Activated naive CD4-positive, alpha-beta T cell treated with anti-CD3 and anti-CD28 coated beads for 36 hours (primary cell): ENCODE measurements at places on chromosomes 5 and 9.

- DNase-seq = peak; percentile 47
Measured at GRCh38 chr5:141369994-141370848, at the start of gene PCDHGB3. TSS of gene PCDHGB3 (plus strand) at chr5:141370242. CDS start at chr5:141370395, 153 bp downstream.

DNA sequence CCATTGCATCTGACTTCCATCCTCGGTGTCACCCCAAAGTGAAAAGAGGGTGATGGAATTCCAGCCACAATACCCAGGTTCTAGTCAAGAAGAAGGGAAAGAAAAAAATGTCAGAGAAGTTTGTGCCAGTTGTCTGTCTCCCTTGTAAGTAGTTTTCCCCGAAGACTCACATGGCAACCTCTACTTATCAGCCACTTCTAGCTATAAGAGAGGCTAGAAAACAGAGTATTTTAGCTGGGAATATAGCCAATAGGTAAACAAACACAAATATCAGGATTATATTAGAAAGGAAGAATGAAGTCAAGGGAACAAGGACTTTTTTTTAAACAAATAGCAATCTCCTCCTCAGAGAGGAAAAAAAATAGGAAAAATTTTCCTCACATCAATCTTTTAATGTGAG lies 12.2 kb upstream of the ISL1 start:
- no peak for DNase-seq

DNA sequence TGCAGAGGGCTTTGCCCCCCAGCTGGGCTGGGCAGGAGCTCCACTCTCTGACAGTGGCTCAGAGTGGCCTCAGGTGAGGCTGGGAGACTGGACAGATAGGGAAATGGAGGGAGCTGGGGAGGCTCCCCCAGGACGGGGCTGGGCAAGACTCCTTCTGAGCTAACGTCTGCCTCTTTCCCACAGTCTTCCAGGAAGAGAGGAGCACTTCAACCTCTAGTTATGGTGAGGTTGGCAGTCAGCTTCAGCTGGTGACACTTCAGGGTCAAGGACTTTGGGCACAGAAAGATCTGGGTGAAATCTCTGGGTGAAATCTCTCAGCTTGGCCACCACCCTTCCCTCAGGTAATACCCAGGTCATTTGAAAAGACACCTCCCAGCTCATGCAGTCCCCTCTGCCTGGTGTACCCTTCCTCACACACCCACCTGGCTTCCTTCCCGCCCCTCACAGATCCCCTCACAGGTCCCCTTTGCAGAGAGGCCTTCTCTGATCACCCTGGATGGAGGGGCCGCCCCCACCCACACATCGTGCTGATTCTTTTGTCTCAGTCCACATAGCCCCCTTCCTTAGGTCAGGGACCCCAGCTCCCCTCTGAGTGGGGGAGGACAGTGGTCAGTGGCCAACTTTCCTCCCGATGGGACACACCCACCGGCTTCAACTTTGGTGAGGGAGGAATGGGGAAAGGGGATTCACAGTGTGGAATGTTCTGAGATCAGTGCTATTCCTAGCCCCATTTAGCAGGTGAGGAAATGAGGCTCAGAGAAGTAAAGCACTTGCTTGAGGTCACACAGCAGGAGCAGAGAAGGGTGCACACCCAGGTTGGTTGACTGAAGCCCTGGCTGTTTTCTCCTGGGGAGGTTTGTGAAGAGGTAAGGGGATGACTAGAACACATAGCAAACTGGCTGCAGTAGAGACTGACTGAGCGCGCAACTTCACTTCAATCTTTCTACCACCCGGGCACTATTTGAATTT lies 15.8 kb upstream of the NEURL1B start:
- no peak for DNase-seq

DNA sequence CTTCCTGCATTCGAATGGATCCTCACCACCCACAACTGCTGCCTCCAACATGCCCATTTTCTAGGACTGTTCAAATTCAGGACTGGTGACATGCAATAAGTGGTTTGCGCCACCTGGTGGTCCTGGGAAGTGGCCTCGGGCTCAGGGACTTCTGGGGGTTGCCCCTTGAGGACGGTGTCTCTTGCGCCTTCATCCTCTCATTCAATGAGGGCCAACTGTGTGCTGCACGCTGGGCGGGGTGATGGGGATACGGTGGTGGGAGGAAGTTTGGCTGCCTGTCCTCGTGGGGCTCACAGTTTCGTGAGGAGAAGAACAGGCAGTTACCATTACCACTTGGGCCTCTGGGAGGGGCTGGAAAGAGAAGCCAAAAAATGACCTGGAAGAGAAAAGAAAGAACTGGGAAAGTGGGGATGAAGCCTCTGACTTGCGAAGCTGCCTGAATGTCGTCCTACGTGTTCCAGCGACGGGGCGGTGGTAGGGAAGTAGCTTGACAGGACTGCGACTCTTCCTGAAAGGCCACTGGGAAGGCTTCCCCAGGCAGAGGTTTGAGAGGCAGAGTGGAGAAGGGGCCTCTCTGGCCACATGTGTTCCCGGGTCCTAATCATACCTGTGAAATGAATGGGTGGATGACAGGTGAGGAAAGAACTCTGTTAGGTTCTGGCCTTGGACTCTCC lies 49.0 kb downstream of the PSD2 start:
- DNase-seq = peak; percentile 90

- no peak for DNase-seq
Measured at GRCh38 chr9:91790917-91791316, 159.1 kb downstream of the ROR2 start.

GRCh38 chr5:177508837-177509236 lies 789 bp downstream of the DOK3 start:
- DNase-seq = no peak

- DNase-seq = no peak
Measured at GRCh38 chr9:86452201-86452828, 98.1 kb upstream of the TUT7 start.
